DMS 273 treated with DMSO at 0.1 percent for 48 hours (cell line): ENCODE measurements at places on chromosomes 1 and 21.
A peak's percentile ranks its signal among the peaks of the same experiment; 100 is the strongest.

DNA sequence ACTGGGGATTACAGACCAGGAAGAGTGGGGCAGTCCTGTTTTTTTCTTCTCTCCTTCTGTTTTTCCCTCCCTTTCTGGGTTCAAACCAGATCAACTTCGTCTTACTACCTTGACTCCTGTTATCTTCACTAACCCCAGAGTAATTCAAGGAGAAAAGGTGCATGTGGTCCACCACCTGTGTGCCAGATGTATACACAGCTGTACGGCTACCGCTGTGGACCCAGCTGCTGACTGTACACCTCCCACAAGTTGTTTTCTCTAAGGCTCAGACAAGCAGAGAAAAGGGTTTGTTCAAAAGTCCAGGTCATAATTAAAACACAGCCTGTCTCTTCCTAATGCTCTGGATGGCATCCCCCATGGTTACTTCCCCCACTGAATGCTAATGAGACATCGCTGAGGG lies 102.1 kb downstream of the LMX1A start:
- peak; percentile 47 for DNase-seq

DNA sequence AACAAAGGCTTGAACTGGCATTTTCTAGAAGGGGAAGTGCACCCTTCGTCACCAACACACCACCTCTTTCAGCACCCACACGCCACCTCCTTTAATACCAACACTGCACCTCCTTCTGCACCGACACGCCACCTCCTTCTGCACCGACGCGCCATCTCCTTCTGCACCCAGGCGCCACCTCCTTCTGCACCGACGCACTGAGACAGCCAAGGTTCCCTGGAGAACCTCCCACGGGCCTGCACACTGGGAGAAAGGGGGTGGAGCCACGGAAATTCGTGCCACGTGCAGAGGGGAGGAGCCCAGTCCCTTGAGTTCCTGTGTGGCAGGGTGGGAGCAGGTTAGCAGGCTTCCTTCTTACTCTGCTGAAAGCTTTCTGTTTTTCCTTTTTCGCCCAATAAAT lies 327.9 kb upstream of the C1orf174 start:
- no peak for DNase-seq

DNA sequence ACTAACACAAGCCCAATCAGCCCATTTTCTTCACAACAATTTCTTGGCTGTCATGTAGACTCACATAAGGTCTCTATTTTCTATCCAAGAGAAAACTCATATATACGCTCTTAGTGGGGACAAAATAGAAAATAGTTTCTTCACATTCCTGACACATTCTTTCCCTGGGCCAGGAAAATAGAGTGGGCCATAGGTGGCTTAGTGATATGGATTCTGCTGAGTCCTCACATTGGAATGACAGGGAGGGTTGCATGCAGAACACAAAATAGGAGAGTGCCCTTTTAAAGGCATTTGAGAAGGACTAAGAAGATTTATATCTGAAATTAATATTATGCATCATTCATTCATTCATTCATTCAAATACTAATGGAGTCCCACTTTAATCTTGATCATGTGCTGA lies 207.7 kb downstream of the LYPLAL1 start:
- DNase-seq = no peak

DNA sequence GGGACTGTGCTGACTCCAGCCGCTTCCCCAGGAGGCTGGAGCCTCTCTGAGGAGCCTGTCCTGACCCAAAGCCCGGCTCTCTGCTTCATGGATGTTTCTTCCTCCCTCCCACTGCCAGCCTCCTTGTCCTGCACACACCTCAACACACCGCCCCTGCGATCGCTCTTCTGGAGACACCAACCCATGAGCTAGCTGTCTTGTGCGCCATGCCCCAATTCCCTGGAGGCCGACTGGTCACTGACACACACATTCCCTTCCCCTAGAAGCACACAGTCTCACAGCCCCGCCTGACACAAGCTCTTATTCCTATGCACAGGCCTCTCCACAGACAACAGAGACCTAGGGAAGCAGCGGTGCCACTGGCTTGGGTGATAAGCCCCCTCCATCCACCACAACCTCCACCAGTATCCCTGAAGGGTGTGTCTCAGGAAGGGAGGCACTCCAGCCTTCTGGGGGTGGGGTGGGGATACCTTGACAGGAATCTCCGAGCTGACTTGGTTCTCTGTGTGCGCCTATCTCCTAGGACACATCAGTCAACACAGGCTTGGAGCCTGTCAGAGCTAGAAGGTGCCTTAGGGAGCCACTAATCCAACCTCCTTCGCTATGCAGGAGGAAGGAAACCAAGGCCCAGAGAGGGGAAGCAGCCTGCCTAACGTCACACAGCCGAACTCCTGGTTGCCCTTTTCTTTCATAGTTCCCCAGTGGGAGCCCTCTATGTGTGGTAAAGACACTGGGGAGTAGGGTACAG lies 31.1 kb downstream of the AHDC1 start:
- no peak for DNase-seq

DNA sequence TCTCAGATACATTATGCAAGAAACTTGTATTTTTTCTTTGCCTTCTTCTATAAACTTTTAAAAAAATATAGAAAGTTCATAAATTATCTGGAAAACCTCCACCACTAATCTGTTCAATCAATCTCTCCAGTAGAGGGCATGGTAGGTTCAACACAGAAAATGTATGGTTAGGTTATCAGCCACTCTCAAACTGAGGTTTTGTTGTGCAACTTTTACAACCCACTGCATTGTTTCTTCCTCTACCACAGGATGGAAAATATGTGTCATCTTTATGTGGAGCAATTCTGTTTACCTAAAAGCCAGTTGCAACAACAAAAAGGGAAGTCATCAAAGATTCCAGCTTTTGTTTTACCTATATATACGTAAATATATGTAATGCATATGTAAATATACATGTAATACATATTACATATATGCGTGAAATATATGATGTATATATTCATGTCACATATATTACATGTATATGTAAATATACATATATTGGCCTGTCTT lies 3.0 kb upstream of the RGS2 start:
- peak; percentile 24 for DNase-seq

GRCh38 chr21:25039461-25040380 lies 567.6 kb downstream of the MRPL39 start:
- no peak for DNase-seq

DNA sequence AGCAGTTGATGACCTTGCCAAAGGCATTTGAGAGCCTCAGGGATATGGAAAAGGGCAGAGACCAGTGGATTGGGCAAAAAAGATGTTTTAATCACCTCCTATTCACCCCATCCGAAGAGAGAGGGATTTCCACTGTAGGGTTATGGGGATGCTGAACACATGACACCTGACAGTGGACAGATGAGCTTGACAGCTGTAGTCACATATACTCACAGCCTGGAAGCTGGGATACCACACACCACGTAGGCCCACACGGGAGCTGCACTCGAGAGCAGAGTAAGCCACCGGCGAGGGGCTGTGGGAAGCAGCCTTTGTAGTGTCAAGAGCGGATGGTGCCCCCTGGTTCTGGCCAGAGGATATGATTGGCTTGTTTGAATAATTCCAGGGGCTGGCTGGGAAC lies 20.0 kb downstream of the ZBTB40 start:
- no peak for DNase-seq

DNA sequence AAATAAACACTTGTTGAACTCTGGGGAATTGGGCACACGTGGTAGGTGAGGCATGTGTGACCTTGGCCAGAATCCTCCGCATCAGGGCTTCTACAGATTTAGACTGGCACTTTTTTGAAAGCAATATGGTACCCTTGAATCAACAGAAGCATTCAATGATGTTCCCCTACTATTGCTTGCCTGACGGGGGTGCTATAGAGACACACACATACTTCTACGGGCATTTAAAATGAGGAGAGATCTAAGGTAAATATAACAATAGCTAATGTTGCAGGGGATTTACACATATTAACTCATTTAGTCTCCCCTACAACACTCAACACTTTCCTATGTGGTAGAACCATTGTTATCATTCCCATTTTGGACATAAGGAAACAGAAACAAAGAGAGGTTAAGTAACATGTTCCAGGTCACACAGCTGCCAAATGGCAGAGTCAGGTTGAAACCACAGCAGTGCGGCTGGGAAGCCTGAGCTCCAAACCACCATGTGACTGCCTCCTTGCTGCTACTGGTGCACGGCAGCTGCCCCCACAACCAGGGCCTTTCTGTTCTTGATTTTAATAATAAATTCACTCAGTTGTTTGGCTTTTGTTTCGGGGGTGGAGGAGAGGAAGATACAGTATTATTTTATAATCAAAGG lies 147.4 kb downstream of the ZNF281 start:
- DNase-seq = no peak

DNA sequence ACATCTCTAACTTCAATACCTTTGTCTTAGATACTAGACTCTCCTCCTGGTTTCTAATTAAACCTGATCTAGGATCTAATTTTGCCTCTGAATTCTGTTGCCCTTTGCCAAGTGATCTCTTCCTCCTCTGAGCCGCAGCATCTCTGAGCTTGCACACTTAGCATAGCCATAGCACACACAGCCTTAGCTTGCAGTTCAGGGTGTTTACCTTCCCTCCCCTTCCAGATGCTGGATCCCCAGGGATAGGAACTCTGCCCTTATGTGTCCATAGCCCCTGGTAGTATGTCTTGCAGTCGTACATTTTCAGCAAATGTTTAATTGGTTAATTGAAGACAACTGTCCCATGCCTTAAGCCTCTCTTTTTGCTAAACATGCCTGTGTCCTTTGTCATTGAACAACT lies 30.3 kb downstream of the SELL start:
- DNase-seq = no peak

- no peak for DNase-seq
Measured at GRCh38 chr1:106975944-106976343, 80.5 kb upstream of the PRMT6 start.

GRCh38 chr1:4408380-4408779 lies 246.0 kb upstream of the AJAP1 start:
- no peak for DNase-seq

GRCh38 chr21:32974653-32975052 lies 51.1 kb upstream of the OLIG2 start:
- DNase-seq = no peak

- DNase-seq = no peak
Measured at GRCh38 chr1:157040802-157041201, 4.7 kb downstream of the ARHGEF11 start.

DNA sequence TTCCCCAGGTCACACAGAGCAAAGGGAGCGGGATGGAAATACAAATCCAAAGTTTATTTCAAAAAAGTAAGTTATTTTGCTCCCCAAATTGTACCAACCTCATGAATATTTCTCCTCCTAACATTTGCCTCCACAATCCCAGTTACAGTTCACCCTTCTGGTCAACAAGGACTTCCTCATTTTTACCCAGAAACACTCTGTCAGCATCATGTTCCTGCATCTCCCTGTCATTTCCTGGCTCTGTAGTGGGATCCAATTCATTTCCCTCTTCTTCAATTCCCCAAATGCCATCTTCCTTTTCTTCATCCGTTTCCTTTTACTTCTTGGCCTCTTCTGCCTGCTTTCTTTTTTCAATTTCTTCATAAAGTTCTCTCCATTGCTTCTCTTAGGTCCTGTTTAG lies 32.0 kb upstream of the EPS15 start:
- no peak for DNase-seq

GRCh38 chr1:32184650-32185049 lies 5.2 kb downstream of the TXLNA start:
- DNase-seq = no peak

DNA sequence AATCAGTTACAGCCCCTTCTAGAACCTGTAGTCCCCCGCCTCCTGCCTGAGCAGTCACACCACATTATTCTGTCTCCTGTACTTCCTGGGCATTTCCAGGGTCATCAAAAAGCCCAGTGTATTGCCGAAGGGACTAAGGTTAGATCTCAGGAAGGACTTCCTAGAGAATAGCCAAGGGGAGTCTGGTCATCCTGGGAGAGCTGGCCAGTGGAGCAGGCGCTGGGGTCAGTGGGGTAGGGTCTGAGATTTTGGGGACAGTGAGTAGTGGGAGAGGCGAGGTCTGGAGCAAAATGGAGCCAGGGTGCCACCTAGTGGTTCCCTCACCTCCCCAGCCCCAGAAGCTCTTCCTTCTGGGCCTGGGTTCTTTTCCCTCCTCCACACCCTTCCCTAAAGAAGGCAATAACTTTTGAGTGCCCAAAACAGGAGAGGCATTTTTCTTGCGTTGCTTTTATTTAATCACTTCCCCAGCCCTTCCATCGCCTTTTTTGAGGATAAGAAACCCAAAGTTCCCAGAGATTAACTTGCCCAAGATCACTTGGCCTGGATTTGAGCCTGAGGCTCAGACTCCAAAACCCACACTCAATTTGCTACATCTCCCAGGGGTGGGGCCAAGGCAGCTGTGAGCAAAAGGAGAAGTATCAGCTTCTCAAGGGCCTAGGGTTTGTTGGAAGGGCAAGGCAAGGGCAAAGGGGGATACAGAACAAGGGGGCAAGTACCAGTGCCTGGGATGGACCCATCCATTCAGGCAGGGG lies 7.3 kb upstream of the PMVK start:
- no peak for DNase-seq

DNA sequence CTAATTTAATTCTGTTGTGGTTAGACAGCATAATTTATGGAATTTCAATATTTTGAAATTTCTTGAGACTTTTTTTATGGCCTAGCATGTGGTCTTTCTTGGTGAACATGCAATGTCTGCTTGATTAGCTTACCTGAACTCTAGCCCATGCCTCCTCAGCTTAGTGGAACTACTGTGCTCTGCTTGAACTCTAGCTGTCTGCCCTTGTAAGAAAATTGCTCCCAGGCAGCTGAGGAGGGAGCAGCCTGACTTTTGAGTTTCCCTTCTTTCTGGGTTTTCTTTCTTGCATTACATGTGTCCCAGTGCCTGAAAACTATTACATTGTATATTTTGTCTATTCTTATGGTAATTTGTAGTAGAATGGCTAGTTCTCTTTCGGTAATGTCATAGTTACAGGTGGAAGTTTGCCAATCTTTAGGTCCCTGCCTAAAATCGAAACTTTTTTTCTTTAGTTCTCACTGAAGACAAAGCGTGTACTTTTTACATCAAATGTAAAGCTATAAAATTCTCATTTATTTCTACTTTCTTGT lies 105.3 kb downstream of the MAST2 start:
- no peak for DNase-seq

DNA sequence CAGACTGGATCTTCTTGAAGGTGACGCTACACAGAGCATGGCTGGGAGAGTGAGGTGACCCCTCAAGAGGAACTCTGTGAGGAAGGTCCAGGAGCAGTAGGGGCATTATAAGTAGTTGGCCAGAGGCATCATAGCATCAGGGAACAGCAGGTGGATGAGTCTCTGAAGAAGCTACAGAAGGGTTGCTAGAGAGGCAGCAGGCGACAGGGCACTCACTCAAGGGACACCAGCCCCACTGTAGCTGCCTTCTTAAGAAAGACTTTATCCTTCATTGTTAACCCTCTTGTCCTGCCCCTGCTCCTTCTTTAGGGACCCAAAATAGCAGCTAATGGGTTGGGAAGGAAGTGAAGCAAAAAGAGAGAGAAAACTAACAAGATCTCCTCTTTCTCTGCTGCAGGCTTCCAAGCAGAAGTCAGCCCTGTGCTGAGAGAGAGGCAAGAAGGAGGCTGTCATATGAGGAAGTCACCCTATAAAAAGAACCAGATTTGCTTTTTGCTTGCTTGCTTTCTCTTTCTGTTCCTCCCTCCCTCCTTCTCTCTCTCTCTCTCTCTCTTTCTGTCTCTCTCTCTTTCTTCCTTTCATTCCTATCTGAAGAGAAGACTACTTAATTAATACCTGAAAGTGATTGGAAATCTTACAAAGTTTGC lies 7.7 kb upstream of the CD5L start:
- DNase-seq = no peak
